GM04503 (cell line): ENCODE measurements at places on chromosomes 16 and 17.
A peak's percentile ranks its signal among the peaks of the same experiment; 100 is the strongest.

DNA sequence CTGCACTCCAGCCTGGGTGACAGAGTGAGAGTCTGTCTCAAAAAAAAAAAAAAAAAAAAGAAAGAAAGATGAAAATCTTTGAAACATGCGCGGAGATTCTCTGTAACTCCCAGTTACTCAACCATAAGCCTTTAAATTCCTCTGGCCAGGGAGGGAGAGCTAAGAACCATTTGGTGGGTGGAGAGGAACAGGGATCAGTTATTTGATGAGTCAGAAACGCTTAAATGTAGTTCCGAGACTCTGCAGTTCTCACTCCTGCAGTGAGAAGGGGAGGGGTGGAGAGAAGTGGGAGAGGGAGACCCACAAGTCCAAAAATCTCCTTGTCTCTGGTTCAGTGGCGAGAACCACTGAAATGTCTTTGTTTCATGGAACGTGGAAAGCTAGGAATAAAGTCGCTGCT lies 266.7 kb downstream of the SOX9 start:
- DNase-seq, result peak; percentile 82

DNA sequence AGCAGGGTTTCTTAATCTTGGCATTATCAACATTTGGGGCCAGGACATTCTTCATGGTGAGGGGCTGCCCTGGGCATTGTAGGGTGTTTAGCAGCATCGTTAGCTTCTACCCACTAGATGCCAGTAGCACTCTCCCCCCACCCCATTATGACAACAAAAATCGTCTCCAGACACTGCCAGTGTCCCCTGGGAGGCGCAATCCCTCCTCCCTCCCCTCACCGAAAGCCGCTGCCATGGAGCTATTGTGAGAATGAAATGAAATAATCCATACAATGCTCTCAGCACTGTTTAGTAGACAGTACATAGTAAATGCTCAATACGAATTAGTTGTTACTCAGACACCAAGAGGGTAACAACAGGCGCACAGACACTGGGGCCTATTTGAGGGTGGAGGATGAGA lies 502.9 kb downstream of the NPIPA7 start:
- DNase-seq, result no peak

- no peak for DNase-seq
Observed at GRCh38 chr17:36602030-36602748, 806 bp downstream of the MRM1 start.

- DNase-seq, result peak; percentile 1
Observed at GRCh38 chr17:4100883-4101756, 41.7 kb downstream of the ZZEF1 start.

DNA sequence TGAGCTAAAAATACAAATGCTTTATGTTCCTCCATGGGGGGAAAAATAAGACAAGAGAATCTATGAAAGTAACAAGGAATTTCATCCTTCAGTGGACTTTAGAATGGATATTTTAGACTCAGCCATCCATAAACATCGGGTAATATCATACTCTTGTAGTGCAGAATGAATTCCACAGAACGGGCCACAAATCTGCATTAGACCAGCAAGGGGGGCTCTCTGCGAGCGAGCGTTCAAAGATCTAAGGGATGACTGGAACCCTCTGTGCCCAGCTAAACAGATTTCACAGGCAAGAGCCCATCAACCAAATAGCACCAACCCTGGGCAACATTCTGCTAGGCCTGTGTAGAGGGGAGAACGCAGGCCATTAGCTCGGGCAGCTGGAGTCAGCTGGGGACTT lies 537.9 kb upstream of the CDH11 start:
- no peak for DNase-seq
